Right lobe of liver (tissue), 6 donors: ENCODE measurements at places on chromosomes 2 and 18. TPM values are rescaled to one million over a fixed set of nuclear protein-coding genes. Genes with fewer than 3 reads are reported as not detected.

STPG4 gene
- not detected for total RNA-seq

NYAP2 gene
- total RNA-seq = not detected

RFTN2 gene
- total RNA-seq = 1.1 TPM

OR6B2 gene
- total RNA-seq = not detected

DNA sequence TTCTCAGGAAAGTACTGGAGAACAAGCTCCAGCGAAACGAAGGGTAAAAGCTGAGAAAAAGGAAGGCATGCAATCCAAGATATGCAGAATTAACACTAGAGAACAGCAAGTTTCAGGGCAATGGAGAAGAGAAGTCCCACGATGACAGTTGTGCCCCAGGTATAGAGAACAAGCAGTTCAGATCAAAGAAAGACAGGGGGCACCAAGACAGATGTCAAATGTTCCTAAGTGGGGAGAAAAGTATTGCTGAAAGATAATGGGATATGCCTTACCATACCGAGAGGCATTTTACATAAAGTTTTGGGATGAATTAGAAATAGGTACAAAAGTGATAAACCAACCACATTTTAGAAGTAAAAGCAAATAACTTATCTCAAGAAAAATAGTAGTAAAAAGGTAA is 79.1 kb upstream of the UBE2E3 start:
- DNase-seq = no peak

DNA sequence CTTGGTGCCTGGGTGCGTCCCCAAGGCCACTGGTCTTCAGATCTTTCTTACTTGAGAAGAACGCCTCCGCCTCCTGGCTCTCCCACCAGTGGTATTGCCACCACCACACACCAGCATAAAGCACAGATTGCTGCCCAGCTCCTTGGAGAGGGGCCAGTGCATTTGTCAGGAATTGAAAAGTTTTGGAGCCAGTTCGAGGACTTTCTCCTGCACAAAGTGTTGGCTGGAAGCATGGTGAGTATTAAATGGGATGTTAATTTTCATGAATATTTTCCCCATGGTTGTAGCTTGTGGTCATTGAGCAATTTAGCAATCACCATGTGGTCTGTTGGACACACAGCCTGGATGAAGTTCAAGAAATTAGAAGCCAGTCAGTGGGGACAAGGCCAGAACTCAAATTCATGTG is 684.6 kb upstream of the FANCL start:
- no peak for DNase-seq
